ENCODE measurements at places on chromosomes 4 and X. TPM values are rescaled to one million over a fixed set of nuclear protein-coding genes. Genes with fewer than 3 reads are reported as not detected.
A peak's percentile ranks its signal among the peaks of the same experiment; 100 is the strongest.

- no peak for DNase-seq
These were observed 681 bp upstream of the UPF3B start for GRCh38 chrX:119853444-119853843.

DNA sequence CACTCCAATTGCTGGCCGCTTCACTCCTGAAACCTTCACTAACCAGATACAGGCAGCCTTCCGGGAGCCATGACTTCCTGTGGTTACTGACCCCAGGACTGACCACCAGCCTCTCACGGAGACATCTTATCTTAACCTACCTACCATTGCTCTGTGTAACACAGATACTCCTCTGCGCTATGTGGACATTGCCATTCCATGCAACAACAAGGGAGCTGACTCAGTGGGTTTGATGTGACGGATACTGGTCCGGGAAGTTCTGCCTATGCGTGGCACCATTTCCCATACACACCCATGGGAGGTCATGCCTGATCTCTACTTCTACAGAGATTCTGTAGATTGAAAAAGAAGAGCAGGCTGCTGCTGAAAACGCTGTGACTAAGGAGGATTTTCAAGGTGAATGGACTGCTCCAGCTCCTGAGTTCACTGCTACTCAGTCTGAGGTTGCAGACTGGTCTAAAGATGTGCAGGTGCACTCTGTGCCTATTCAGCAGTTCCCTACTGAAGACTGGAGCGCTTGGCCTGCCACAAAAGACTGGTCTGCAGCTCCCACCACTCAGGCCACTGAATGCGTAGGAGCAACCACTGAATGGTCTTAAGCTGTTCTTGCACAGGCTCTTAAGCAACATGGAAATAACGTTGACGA, 35.8 kb upstream of the PRDM8 start:
- no peak for DNase-seq

GRCh38 chr4:121885115-121885514, 14.8 kb upstream of the BBS7 start:
- no peak for DNase-seq

GRCh38 chr4:41137879-41138278, 76.5 kb downstream of the APBB2 start:
- DNase-seq: no peak

DNA sequence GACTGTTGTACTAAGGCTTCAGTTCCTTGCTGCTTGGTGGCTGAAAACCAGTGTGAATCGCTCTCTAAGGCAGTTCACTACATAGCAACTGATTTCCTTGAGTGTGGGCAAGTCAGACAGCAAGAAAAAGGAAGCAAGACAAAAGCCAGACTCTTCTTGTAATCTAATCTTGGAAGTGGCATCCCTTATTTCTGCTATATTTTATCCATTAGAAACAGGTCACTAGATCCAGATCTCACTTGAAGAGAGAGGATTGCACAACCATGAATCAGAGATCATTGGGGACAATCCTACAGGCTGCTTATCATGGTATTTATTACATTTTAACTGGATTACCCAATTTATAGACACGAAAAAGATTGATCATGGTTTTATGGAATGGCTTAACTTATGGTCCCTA, 684.5 kb downstream of the GRID2 start:
- DNase-seq: no peak

DNA sequence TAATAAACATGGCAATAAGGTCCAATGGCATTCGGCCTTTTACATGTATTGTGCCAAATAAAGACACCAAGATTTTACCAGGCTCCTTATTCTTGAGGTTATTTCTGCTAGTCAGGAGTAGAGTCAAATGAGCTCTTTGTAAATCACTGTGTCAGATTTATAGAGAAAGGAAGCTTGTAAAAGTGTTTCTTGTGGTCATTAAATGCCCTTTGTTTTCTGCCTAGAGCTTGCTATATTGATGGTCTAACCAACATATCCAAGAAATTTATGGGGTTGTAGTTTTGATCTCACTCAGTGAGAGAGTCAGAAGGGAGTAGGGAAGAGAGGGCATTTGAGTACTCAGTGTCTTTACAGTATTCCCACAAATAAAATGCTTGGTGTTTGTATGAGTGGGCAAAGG, 86.2 kb upstream of the FRMPD4 start:
- no peak for DNase-seq

DNA sequence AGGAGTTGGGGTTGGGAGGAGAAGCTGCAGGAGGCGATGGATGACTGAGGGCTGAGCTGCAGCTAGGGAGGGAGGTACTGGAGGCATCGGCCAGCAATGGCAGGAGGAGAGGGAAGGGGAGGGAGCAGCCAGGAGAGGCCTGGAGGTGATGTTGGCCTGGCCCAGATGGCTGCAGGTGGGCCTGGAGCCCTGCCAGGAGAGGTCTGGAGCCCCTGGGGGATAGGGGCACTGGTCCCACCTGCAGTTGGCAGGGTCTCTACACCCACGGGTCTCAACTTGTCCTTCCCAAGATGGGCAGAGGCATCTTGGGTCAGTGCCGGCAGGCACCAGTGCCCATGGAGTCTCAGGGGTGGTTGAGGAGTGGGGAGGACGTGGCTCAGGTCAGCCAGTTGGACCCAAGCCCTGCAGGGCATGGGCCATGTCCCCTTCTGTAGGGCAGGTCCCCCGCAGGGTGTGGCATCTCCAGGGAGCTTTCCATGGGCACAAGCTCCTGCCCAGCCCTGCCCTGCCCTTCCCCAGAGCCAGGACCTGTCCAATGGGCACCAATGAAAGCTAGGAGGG, 2.7 kb upstream of the MXD4 start:
- no peak for DNase-seq

DNA sequence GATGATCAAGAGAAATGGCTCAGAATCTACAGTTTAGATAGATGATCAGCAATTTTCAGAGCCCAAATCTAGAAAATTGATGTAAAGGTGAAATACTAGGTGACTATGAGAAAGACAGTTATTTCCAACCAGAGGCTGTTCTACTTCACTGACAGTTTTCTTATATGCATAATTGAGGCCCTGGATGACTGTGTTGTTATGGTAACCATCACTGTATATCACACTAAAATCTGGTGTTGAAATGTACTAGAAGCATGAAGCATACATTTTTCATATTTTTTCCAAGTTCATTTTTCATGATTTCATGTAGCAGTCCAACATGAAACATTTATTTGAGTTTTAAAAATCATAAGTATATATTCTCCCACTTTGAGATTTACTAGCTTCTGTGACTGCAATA, 87.4 kb downstream of the ATXN3L start:
- DNase-seq: no peak

DNA sequence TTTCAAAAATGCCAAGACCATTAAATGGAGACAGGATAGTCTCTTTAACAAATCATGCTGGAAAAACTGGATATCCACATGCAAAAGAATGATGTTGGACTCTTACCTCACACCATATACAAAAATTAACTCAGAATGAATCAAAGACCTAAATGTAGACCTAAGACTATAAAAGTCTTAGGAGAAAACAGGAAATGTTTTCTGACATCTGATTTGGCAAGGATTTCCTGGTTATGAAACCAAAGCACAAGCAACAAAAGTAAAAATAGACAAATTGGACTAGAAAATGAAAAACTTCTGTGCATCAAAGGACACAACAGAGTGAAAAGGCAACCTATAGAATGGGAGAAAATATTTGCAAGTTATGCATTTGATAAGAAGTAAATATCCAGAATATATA, 37.6 kb downstream of the ARFIP1 start:
- no peak for DNase-seq

DNA sequence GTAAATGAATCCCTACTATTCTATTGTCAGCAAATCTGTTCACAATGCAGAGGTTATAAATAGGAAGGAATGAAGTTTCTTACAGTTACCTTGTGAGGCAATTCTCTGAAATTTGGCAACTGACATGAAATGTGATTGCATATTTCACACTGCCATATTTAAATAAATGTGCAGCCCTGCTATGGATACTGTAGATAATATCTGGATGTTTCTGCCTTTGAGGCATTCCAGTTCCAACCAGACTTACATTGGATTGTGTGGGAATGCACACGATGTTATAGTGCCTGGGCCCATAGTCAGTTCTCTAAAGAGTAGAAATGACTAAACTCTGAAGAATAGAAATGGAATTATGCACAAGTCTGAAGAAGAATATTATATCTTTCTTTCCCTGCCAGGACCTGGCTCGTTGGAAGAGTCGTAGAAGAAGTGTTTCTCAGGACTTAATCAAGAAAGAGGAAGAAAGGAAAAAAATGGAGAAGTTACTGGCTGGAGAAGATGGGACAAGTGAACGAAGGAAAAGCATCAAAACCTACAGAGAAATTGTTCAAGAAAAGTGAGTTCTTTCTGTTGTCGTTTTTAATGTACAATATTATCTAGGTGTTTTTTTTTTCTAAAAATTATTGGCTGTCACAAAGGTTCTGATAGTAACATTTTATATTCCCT, 102.7 kb downstream of the PHOX2B start:
- DNase-seq: no peak

DNA sequence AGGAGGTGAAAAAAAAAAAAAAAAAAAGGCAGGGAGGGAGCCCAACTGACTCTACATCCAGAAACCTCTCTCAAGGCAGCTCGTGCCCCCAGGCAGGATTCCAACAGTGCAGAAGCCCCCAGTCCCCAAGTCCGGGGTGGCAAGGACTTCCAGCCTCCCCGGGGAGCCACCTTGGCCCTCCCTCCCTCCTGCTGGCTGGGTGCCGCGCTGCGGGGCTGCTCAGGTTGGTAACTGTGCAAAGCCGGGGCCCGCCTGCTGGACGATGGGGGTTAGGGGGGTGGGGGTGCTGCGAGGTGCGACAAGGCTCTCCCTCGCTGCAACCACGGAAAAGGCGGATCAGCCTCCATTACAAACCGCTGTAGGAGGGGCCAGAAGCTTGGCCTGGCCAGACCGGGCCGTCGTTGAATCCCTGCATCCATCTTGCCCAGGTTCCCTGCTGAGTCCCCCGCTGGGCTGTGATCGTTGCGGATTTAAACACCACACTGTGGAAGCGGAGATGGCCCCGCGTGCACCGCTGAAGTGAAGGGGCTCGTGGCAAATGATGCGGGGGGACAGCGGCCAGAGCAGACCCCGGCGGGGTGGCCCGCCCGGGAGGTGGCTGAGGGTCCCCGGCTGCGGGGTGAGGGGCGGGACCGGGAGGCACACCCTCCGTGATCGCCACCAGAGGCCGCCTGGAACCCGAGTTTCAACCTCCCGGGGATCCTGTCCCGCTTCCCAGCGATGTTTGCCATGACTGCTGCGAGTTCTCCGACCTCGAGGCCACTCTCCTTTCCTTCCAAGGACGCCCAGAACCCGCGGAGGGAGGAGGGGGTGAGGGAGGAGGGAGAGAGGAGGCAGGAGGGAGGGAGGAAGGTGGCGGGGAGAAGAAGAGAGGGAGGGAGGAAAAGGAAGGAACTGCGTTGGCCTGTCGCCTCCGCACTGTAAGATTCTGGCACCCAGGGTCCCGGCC, 58.0 kb upstream of the DDX3X start:
- peak; percentile 81 for DNase-seq

DNA sequence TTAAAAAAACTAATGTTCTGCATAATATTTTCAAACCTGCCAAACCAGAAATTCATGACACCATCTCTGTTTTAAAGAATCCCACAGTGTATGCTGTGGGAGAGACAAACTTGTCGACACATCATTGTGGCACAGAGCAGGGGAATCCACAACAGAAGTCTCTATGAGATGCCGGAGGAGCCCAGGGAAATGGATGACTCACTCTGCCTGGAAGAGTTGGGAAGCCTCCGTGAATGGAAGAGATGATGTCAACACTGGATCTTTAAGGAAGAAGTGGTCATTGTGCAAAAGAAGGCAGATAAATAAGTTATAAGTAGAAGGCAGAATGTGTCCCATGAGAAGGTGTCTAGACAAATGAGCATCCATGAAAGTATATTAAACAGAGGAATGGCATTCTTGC, 595.1 kb downstream of the RAB28 start:
- no peak for DNase-seq

- no peak for DNase-seq
These were observed 202.9 kb upstream of the NPY2R start for GRCh38 chr4:155005395-155006090.

DNA sequence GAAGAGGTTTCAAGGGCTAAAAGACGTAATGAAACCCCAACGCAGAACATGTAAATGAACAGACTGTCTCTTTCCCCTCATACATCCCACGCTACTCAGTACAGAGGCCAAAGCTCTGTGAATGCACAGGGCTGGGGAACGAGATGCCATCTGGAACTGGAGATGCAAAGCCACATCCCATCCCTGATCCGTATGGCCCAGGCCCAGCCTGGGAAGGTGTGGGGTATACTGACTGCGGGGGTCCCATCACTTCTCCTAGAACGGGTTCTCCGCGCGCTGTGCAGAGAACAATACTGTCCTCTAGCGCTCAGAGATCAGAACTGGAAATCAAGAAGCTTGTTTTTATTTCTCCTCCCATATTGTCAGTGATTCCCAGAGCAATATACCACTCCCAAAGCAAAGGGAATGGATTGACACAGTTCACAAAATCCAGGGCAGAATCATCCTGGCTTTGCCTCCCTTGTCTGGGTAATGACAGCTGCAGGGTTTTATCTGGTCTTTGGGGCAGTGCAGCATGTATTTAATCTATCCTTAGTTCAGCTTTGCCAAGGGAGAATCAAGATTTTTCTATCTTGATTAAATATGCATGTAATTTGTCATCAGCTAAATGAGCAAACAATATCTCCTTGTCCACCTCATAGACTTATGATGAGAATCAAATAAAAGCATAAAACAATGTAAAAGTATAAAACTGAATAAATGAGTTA, 47.3 kb upstream of the TLR3 start:
- no peak for DNase-seq

DNA sequence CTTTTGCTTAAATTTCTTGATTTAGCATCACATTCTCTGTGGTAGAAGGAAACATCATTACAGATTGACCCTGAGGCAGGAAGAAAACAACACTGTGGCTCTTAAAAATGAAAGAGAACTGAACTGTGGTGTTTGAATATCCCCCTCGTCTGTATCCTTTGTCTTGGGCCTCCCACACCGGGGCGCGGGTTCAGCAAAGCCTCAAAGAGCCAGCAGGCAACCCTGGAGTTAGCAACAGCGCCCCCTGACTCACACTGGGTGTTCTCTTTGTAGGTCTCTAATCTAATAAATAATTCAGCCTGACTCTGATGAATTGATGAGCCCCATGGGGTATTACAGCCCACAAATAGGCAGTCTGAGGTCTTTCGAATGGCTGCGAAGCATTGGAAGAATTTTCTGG, 46.1 kb upstream of the CTSO start:
- peak; percentile 63 for DNase-seq

DNA sequence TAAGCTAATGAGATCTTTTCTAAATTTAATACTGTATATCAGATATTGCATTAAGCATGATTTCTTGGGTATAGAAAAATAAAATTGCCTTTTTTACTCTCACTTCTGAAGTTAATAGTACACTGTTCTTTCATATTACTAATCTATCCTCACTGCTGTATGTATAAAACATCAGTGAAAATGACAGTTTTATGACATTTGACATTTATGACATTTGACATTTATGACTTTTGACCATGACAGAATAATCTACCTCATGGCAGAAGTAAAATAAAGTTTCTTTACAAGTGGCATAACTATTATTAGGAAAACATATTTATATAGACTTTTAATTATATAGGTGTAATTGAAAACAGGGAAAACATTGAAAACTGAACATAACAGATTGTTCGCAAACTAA, 13.3 kb downstream of the GRID2 start:
- DNase-seq: no peak

The MTMR8 gene
- total RNA-seq: 4.7 TPM

The VCX gene
- total RNA-seq: not detected

The TEX13D gene
- not detected for total RNA-seq

The CBR4 gene
- total RNA-seq: 24.8 TPM

The PABPC1L2A gene
- not detected for total RNA-seq

The GLRA3 gene
- total RNA-seq: not detected

The ZFP42 gene
- not detected for total RNA-seq

The ASMTL gene
- total RNA-seq: 35.0 TPM

All from sciatic nerve (tissue), 2 donors.